ENCODE measurements at places on chromosomes 11 and 22.
A peak's percentile ranks its signal among the peaks of the same experiment; 100 is the strongest.

DNA sequence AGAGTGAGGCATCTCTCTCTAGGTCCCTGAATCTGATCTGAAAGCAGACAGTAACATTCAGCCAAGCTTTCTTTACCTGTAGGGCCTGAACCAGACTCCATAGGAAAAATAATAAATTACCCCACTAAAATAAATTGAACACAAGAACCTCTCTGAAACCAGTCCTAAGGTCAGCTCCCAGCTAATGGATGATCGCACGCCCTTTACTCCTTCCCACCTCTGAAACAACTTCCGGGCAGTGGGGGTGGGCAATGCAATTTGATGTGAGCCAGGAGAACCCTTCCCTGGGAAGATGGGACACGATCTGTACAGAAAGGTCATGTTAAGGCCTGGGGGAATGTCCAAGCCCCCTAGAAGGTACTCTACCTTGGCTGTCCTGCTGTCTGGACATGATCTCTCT, 71.2 kb downstream of the MICAL3 start:
- no peak for DNase-seq

DNA sequence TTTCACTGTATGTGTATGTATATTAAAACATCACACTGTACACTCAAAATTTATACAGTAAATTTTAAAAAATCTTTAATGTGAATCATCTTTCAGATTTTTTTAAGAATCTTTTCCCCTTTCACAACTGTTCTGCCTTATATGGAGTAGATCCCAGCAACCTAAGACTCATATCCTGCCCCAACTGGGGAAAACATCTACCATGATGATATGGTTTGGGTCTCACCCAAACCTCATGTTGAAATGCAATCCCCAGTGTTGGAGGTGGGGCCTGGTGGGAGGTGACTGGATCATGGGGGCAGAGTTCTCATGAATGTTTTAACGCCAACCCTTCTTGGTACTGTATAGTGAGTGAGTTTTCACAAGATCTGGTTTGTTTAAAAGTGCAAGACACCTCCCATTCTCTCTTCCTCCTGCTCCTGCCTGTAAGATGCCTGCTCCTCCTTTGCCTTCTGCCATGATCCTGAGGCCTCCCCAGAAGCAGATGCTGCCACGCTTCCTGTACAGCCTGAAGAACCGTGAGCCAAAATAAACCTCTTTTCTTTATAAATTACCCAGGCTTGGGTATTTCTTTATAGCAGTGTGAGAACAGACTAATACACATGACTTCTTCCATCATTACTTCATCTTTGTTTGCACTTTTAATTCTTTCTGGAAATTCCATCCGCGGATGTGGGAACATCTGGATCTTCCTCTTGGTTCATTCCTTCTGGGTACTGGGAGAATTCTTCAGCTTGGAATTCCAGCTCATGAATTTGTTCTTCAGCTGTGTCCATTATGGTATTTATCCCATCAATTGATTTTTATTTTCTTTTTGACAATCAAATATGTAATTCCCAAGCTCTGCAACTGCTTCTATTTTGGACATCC, 36.9 kb downstream of the LINC01488 start:
- peak; percentile 98 for DNase-seq

DNA sequence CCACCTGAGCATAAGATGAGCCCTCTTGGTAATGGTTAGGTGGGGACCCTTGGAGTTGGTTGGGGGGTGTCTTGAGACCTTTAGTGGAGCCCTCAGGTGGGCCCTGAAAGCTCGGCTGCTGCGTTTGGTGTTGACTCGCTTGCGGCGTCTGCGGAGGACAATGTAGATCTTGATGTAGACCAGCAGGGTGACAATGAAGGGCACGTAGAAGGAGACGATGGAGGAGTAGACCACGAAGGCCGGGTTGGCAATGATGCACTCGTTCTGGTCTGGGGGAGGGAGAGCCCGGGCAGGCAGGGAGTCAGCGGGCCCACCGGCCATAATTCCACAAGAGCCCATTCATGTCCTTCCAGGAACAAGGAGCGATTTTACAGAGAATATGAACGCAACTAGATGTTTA, 27.8 kb downstream of the ANKK1 start:
- no peak for DNase-seq

GRCh38 chr22:49431551-49431950, 396.1 kb downstream of the BRD1 start:
- DNase-seq = no peak

GRCh38 chr11:127888386-127888785, 699.0 kb downstream of the ETS1 start:
- no peak for DNase-seq

DNA sequence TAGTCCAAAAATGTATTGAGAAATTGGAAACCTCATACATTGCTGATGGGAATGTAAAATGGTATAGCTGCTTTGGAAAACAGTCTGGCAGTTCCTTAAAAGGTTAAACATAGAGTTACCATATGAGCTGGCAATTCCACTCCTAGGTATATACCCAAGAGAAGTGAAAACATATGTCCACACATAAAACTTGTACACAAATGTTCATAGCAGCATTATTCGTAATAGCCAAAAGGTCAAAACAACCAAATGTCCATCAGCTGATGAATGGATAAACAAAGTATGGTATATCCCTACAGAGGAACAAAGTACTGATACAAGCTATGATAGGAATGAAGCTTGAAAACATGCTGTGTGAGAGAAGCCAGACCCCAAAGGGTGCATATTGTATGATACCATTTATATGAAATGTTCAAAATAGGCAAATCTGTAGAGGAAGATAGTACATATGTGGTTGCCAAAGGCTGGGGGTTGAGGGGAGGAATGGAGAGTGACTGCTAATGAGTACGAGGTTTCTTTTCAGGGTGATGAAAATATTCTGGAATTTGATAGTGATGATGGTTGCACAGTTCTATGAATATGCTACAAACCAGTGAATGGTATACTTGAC, 85.8 kb downstream of the ZBTB16 start:
- peak; percentile 28 for DNase-seq

DNA sequence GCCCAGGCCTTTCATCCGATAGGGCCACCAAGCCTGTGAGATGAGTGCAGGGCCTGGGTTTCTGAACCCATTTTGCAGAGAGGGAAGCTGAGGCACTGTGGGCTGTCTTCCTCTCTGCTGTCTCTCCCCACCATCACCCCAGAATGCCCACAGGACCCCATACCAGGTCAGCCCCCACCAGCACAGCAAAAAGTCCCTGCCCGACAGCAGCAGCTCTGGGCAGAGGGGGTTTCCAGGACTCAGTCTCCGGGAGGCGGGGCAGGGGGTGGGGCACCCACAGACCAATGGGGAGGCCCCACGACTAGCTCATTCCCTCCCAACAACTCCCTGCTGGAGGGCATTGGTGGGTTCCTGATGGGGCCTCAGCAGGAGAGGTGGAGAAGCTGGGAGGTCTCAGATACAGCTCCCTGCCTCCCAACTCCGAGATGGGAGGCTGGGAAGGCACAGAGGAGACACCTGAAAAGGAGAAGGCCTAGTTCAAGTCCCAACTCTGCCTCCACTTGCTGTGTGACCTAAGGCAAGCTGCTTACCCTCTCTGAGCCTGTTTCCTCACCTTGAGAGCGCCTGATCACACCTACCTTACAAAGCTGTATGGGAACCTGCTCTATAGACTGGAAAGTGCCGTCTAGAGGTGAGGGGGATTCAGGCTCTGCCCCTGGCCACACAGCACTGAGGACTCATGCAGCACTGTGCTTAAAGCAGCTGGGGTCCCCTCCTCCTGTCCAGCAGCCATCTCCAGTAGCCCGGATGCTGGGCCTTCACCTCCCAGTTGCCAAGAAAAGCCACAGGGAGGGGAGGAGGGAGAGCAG, 3.5 kb downstream of the CBX7 start:
- no peak for DNase-seq

DNA sequence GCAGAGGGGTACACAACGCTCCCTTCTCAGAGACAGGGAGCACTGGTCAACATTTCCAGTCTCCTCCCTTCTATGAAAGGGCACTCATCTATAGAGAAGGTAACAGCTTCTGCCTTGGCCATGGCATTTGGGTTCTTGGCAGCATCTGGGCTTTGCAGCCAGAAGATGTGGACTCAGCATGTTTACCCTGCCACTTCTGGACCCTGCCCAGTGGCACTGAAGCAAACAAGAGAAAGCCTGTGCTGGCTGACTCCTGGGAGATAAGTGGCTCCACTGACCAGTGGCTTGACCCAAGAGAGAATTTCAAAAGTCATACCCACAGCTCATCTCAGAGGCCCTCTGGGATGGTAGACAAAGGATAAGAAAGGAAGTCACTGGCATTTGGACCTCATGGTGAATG, 8.0 kb downstream of the CSNK2A3 start:
- DNase-seq = no peak

GRCh38 chr22:37362621-37363020, 64.7 kb downstream of the ELFN2 start:
- no peak for DNase-seq

- DNase-seq = no peak
These were observed 21.8 kb downstream of the PIK3C2A start for GRCh38 chr11:17185938-17186337.

DNA sequence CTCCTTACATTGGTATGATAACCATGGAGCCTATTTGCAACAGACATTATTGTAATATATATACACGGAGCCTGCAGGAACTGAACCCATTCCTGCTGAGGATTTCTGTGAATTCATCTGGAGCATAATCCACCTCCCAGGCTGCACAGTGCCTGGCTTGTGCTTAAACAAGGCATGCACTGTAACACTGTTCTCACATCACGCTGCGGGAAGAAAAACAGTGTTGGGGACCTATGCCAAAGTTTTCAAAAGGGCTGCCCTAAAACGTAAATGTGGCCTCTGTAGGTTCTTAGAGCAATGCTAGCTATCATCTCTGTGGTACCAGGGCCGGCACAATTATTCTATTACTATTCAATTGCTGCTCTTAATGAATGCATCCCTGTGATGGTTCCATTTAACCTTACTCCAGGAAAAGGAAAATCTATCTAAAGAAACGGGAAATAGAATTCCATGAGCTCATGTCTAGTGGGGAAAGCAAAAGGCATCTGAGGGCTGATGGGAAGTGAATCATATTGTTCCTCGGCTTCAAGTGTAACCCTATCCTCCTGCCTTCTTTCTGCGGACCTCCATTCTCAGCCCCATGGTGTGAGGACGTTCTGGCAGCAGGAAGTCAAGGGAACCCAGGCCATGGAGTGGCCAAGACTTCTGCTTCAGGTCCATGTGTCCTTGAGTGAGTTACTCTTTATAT, 525.5 kb downstream of the SOX6 start:
- no peak for DNase-seq

- no peak for DNase-seq
These were observed 21.8 kb upstream of the SLC5A12 start for GRCh38 chr11:26743622-26744021.

DNA sequence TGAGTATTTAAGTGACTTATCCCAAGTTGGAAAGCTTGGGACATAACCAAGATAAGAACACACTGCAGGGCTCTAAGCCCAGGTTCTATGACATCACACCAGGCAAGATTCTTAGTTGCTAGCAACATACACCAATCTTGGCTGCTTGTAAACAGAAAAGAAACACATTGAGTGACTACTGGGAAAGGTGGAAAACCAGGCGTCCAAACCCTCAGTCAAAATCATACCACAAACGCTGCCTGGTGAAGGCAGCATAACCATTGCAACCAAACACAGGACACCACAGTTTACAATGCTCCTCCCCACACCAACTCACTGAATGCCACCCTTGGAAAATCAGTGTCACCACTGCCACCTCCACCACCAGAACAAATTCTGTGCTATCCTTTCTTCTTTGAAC, 379.9 kb downstream of the TTC28 start:
- no peak for DNase-seq

DNA sequence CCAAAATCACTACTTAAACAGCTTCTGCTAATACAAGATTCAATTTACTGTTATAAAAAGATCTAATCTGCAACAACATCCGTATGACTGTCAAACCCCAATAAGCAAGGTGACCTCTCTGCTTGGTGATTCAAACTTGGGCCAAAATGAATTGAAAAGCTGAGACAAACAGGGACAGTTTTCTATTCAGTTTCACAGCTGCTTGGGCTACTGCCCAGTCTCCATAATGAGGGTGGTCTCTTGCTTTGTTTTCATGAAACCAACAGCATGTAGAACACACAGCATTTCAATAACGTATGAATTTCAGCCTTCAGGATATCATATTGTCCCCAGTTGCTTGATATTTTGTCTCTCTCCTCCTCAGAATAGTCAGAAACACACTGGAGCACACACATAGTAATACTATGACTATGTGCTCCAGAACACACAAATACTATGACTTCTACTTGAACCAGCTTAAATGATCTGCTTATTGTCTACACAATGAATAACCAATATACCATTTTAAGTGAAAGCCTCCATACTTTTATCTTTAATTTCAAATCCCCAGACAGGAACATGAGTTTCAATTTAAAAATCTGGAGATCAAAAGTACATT, 285.0 kb downstream of the TTC28 start:
- no peak for DNase-seq

Data from fibroblast of skin of right biceps (primary cell).